ENCODE measurements at places on chromosomes 2 and 18.

- DNase-seq, result peak; percentile 6
Measured at GRCh38 chr2:232632904-232633412, 446 bp upstream of the EFHD1 start.

DNA sequence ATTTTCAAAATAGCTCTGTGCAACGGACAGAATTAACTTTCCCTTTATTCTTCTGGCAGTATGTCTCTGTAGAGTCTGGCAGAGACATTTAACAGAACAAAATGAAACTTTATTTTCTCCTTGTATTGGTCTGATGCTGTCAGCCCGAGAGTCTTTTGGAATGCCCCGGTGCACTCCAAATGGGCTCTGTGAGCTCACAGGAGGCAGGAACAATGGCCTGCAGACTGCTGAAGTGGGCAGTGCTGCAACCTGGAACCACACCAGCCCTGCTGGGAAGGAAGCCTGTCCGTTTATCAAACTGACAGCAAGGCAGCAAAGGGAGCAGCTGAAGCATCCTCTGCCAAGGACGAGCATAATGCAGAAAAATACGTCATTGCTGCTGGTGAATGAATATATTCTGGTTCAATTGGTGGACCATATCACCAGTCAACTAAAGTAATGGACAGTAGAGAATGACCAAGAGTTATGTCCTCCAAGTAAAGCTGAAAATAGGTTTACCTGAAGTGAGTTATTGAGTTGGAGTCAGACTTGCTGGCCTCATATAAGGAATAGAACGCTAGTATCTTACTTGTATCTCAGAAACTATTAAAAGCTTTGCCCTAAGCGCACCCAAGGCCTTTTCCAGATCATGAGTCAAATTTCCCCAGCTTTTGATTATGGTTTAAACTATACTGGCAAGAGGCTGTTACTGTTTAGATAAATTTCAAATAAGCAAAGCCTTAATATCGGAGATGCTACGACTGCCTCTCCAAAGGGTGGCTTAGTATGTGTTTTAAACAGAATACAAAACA is 207.6 kb upstream of the TANK start:
- no peak for DNase-seq

DNA sequence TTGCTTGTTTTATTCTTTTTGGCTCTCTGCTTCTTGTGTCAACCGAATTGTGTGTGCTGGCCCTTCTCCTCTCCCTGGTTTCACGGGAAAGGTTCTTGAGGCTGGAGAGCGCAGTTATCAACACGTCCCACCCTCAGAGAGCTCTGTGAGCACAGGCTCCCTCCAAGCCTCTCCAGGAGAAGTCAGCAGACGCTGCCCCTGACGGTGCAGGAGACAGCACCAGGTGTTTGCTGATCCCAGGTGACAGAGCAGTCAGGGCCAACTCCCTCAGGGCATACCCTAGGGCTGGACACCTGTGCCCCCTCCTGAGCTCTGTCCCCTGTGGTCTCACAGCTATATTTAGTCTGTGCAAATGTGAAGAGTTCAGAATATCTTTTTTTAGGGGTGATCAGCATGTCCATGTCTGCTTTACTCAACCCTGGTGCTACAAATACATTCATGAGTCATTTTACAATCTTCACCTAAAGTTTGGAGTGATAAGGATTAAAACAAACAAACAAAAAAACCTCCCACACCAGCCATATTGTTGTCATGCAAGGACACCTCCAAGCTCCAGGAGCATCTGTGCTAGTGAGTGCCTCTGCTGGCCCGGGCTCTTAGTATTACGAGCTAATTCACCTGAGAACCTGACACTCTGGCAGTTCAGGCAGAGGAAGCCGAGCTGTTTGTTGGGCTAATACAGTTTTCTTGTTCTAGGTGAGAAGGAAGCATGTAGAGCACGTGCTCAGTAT is 65.9 kb upstream of the TMEM200C start:
- no peak for DNase-seq

DNA sequence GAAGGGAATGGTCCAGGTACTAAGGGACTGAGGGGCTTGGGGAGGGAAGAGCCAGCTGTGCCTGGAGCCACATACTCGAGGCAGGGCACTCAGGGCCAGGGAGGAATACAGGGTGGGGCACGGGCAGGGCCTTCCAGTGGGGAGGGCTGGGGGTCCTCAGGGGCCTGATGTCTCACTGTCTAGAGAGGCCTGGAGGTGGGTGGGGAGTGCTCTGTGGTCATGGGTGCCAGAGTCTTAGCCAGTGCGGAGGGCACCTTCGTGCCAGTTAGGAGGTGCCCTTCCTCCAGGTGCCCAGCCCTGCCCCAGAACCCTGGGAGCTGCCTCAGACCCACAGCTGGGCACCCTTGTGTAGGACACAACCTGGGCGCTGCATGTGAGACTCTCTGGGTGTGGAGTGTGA is 81.2 kb downstream of the SMAD7 start:
- no peak for DNase-seq

DNA sequence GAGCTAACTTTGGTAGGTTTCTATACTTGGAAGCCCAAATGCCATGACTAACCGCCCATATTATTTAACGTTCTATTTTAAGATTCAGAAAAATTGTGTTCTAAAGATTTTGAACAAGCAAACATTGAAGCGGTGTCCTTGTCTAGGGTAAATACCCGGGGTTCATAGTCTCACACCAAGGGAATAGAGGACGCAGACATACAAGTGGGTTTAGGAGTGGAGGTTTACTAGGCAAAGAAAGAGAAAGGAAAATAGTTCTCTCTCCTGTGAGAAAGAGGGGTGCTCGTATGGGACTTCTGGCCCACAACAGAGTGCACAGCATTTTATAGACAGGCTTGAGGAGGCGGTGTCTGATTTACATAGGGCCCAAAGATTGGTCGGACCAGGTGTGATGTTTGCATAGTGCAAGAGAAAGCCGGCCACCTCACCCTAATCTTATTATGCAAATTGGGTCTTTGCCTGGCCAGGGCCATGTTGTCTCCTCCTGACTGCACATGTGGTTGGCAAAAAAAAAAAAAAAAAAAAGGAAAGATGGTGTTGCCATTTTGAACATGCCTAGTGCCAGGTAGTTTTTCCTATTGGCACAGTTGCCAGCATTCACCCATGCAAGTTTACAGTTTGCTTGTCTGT is 1062.6 kb downstream of the LRP1B start:
- no peak for DNase-seq

DNA sequence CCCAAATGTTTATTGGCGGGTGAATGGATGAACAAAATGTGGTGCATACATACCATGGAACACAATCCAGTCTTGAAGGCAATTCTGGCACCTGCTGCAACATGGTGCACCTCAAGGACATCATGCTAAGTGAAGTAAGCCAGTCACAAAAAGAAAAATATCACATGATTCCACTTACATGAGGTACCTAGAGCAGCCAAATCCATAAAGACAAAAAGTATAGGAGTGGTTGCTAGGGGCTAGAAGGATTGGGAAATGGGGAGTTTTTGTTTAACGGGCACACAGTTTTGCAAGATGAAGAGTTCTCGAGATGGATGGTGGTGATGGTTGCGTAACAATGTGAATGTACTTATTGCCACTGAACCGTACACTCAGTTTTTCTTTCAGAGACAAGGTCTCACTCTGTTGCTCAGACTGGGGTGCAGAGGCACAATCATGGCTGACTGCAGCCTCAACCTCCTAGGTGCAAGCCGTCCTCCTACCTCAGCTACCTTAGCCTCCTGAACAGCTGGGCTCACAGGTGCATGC is 90.9 kb upstream of the CERS6 start:
- no peak for DNase-seq

- no peak for DNase-seq
Measured at GRCh38 chr18:6576718-6577375, 152.7 kb upstream of the ARHGAP28 start.

GRCh38 chr2:95058989-95059641 is 33.6 kb downstream of the MAL start:
- no peak for DNase-seq

DNA sequence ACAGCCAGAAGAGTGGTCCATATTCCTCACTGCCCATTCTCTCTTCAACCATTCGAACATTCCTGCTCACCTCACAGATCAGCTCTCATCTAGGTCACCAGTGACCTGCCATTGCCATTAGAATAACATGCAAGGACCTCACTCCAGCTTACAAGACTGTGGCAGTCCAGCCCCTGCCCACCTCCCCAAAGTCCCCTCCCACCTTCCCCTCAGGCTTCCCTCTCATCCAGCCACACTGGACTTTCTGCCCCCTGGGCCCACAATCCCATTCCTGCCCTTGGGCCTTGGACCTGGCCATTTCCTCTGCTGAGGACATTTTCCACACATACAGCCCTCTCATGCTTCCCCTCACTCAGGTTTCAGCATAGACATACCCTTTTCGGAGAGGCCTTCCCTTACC is 5.2 kb upstream of the TMEM177 start:
- DNase-seq, result no peak

DNA sequence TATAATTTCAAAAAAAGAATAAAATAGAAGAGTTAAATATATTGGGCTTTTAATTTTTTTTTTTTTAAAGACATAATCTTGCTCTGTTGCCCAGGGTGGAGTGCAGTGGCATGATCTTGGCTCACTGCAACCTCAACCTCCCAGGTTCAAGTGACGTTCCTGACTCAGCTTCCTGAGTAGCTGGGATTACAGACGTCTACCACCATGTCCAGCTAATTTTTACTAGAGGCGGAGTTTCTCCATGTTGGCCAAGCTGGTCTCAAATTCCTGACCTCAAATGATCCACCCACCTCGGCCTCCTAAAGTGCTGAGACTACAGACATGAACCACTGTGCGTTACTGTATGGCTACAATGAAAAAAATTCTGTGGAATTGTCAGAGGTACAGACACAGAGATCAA is 98.1 kb upstream of the RGPD4 start:
- peak; percentile 11 for DNase-seq

DNA sequence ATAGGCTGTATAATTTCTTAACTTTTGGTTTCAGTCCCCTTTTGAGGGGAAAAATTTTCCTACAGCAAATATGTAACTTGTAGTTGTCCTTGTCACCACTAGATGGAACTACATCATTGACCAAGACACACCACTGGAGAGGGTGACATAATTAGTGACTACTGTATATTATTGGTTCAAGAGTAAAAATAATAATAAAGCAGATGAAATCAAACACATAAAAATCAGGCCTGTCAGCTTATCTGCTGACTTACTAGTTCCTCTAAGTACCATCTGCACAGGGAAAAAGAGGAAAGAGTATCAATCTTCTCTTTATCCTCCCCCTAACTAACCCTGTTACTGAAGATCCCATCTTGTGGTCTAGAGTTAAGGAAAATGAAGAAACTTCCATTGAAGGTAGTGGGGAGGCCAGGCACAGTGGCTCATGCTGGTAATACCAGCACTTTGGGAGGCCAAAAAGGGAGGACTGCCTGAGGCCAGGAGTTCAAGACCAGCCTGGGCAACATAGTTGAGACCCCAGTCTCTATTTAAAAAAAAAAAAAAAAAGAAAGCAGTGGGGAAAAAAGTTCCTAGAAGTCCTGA is 29.6 kb upstream of the ENOSF1 start:
- DNase-seq, result peak; percentile 77

DNA sequence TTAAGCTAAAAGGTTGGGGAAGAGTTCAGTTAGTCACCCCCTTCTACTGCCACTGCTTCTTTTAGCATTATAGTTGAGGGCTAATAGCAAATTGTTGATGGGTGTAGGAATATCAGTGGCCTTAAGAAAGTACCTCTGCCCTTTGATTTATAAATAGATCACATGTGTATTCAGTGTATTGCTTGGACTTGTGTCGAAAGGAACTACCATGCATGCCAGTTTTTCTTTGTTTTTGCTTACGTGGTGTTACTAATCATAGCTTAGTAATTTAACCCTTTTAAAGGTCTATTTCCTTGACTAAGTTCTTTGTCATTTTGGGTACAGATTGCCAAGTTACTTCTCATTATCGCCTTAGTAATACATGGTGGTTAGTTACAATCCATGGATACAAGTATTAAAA is 85.6 kb downstream of the MIB1 start:
- DNase-seq, result peak; percentile 69

DNA sequence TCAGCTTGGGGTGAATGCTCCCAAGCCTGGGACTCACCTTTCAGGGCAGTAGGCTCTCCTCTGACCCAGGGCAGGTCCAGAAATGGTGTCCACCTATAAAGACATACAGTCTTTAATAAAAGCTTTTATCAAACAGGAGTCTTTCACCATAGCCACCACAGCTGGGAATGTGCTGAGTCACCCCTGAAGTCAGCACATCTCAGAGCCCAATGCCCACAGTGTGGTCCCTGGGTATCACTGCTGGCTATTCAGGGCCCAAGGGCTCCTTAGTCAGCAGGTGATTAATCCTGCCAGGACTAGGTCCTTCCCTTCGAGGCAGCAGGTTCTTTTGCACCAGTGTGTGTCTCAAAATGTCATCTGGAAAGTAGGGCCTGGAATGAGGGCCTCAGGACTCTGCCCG is 181.9 kb downstream of the MEMO1 start:
- DNase-seq, result no peak

DNA sequence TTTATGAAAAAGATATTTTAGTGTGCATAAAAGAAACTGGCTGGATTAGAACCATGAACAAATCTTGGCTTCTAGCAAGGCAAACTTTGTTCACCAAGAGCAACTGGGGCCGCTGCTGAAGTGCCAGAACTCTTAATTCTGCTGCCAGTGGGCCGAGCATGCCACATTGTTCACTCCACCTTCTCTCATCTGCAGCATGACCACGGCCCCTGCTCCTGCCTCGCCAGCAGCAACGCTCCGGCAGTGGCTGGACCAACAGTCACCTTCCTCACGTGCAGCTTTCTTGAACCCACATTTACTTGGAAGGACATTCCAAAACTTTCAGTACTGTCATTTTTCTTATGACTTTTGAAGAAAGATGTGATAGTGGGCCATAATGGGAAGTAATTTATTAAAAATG is 213.8 kb downstream of the PIEZO2 start:
- DNase-seq, result no peak

DNA sequence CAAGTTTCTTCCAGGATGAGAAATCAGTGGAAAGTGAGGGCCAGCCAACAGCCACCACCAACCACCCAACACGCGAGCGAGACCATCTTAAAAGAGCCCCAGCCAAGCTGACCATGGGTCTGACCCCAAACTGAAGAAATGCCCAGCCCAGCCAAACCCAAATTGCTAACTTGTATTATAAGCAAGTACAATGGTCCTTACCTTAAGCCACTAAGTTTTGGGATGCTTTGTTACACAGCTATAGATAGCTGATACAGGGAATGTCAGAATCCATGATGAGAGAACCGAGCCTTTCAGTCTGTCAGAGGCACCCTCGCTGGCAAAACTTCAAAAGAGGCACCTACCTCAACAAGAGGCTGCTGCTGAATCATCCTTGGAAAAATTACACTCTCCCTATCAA is 17.0 kb downstream of the STK39 start:
- no peak for DNase-seq

GRCh38 chr2:128631698-128632500 is 313.2 kb upstream of the HS6ST1 start:
- DNase-seq, result no peak

GRCh38 chr2:61504949-61505348 is 33.2 kb downstream of the XPO1 start:
- no peak for DNase-seq
